ENCODE measurements at places on chromosomes 7 and 10.
A peak's percentile ranks its signal among the peaks of the same experiment; 100 is the strongest.

DNA sequence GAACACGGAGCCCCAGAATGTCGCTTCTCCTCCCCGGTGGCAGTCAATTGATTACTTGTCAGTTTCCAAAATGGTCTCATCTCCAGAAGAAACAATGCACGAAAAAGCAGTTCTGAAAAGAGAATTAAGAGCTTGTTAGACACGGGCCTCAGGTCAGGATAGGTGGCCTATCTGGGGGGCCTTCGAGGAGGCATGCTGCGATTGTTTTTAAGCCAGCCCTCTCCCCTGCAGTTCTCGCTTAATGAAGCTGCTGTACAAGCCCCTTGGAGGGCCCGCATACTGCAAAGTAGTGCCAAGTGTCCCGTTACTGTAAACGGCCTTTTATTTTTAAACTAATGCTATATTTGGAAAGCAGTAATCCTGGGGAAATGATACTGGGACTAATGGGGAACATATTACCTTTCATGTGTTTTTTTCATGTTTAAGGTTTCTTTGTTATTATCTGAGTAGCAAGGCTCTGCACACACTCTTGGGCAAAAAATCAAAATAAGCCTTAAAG is 114.8 kb upstream of the TCF7L2 start:
- no peak for DNase-seq

DNA sequence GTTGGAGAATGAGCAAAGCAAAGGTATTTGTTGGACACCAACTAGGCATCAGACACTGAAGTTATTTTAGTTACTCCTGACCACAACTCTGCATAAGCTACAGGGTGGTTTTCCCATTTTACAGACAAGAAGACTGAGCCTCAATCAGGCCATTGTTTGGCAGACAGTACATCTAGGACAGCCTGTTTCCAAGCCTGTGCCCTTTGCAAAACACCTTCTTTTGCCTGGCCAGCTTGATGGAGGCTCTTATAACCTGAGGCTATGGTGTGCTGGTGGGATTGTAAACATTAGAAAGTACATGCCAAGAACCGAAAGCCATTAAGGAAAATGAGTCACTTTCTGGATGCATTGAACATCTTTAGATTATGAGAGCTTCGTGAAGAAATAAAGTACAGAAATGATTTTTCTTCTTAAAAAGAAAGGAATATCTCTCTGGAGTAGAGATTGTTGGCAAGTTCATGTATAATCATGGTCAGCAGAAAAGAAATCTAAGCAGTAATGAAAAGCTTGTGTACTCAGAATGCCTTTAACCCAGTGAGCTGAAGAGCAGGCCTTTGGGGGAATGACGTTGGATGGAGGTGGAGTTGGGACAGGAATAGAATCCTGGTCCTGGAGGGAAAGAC is 140.6 kb downstream of the KIAA1217 start:
- DNase-seq, result no peak

DNA sequence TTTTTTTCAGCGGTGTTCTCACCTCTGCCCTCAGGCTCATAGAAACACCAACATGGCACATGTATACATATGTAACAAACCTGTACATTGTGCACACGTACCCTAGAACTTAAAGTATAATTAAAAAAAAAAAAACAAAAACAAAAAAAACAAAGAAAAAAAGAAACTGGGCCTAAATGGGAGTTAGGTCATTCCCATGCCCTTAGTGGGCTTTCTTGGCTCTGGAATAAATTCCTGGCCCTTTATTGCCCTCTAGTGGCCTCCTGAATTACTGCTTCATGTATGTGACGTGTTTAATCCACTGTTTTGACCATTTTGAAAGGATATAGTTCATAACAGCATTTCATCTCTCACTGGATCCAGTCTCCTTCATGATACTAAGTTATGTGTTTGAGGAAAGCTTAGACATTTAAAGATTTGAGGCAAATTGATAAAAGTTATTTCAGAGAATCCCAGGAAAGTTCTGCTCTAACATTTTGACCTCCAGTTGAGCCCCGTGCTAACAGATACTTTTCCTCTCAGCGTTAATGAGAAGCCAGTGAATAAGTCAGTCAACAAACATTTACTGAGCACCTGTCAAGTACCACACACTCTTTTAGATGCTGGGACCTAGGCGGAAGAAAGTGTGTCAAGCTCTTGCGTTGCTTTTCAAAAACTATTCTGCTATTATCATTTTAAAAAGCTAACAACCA is 54.7 kb upstream of the SYPL1 start:
- DNase-seq, result peak; percentile 11

DNA sequence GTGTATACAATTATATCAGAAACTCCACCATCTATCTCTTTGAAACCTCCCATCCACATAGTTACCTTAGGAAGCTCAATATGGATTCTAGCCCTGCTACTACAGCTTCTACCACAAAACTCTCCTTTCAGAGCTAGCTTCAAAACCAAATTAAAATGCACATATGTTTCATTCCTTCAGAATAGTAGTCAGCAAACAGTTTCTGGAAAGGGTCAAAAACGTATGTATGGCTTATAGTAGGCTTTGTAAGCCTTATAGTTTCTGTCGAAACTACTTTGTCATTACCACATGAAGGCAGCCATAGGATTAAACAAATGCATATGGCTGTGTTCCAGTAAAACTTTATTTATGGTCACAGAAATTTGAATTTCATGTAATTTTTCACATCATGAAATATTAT is 155.6 kb upstream of the LAMB4 start:
- no peak for DNase-seq

- no peak for DNase-seq
Measured at GRCh38 chr7:101816595-101817470, 593 bp upstream of the CUX1 start.

DNA sequence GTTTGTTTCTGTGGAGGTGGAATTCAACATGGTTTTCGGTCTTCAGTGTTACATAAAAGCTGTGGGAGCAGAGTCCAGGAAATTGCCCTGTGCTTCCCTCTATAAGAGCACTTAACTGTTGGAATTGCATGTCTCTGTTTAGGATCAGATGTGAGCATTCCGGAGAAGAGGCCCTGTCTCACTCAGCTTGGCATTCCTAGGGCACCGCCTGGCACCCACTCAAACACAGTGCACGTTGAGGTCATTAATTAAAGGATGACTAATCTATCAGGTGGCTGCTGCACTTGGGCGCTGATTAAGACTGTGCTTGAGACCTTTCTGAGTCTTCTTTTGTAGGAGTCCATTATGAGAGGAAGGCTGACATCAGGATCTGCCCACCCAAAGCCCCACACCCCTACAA is 82.8 kb upstream of the VIPR2 start:
- no peak for DNase-seq

DNA sequence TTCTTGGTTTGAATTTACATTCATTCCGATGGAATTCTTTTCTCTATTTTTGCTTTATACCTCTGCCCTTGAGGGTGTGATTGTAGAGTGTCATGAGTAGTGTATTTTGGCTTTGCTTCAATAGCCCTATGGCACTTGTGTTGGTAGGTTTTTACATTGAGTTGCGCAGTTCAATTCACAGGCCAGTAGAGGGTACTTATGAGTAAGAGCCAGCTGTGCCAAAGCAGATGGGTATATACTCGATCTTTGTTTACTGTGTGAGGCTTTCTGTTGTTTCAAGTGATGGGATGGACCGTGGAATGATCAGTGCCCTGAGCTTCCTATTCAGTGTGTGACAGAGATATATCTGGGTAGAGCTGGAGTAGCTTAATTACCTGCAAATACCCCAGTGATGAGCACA is 4.3 kb upstream of the AKR1C3 start:
- no peak for DNase-seq

DNA sequence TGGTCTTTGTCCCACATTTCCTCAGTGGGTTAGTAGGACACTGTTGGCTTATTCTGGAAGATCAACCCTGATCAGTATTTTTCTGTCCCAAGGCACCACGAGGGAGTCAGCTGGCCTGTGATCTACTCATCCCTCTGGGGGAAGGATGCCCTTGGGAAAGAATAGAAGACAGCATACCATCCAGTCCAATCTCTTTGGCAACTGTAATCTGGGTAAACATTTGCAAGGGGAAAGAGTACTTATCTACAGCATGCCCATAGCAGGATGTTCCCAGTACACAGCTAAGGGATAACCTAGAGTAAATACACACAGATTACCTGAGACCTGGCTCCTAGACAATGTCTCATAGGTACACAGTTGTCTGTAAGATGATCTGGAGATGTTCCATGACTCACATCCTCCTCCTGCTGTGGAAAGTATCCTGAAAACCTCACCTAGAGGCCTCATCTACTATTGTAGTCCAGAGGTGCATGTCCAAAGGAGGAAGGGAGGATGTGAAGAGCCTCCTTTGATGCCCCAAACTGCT is 134.3 kb upstream of the VWC2 start:
- no peak for DNase-seq

- DNase-seq, result no peak
Measured at GRCh38 chr10:122655524-122656307, 43.9 kb downstream of the C10orf120 start.

GRCh38 chr7:4820405-4820966 is 41.3 kb downstream of the PAPOLB start:
- no peak for DNase-seq

DNA sequence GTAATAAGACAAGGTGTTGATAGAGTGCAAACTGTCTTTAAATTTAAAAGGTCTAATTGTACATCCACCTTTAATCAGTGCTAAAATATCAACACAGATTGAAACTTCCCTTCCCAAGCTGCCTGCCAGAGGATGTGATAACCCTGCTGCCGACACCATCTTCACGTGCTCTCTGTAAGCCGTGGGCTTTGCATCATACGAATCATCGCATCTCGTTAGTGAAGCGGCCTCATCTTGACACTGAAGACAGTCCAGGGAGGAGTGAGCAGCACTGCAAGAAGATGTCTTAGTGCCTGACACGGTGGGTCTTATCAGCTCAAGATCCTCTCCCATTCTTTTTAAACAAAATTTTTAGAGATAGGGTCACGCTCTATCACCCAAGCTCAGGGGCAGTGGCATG is 518.8 kb downstream of the PTPRN2 start:
- no peak for DNase-seq

- no peak for DNase-seq
Measured at GRCh38 chr7:99740573-99741440, 5.8 kb upstream of the CYP3A7 start.
